ENCODE measurements at places on chromosomes 6 and 20.

DNA sequence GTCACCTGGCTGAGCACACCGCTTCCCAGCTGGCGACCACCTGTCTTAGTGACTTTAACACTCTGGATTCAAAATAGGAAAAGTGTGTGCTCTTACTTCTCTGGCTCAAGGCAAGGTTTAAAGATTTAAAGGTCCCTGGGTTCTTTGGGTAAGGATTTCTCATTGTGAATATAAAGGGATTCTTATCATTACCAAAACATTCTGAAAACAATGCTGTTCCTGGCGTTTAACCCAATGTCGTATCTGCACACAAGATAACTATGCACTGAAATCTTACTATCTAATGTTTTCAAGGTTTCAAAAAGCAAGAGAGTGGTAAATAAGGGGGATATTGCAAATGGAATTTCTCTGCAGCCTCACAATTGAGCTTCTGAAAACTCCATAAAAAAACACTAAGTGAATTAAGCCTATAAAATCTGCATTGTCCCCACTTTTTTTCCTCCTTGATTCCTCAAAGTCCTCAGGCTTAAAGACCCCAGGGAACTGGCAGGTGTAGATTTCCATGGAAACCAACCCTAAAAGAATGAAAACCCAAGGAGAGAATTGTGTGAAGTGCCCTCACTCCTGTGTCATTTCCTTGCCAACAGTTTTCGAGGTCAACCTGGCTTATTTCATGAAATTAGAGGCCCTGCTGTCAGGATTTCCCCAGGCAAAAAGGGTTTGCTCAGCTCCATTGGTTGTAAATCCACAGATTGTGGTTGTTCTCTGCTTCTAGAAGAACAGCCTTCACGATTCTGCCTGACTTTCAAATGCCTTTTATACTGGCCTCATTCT lies 44.0 kb downstream of the BMP2 start:
- no peak for DNase-seq

DNA sequence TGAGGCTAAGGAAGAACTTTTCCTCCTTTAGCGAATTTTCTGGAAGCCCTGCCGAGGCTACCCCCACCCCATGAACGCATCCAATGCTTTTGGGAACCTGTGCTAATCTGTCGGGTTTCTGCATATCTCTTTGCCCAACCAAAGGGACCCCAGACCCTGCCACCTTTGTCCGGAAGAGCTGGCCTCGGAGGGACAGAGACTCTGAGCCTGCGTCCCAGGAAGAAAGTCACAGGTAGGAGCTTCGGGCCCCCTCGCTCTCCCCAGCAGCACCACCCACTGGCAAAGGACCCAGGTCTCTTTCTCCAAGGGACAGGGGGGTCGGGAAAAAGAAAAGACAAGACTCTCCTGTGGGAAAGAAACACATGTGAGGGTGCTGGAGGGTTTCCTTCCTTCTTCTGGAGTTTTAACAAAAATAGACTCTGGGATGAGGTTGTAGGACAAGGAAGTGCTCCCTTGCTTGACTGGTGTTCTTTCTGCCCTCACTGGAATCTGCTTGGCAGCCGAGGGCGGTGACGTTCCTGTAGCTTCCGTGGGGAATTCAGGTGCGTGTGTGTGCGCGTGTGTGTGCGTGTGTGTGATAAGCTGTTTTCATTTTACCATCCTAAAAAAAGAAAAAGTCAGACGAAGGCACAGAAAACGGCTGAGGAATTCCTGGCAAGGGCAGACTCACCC lies 16.3 kb upstream of the FOXC1 start:
- no peak for DNase-seq

DNA sequence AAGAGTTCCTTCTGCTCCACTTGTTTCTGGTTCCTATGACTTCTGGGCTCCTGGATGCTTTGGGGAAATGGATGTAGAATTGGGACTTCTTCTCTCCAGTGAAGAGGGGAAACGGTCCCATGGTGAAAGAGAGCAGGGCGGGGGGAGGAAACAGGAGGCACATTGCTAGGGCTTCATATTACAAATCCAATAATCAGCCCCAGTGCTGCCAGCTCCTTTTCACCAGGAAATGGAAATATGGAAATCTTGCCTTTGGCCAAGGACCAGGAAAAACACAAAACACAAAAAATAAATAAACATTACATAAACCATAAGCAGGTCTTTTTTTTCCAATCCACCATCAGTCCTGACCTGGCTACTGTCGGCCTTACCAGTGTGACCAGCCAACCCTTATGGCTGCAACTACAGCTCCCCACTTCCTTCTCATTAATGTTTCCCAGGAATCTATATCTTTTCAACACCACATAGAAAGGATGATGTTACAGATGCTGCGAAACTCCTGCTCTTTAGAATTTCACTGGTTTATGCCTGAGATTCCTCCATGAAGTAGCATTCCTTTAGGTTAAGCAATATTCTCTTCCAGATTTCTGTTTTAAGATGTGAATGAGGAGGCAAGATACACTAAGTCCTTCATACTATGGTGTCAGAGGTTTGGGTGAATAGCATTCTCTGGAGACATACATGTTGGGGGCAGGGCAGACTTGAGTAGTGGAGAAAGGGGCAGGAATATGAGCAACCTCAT lies 2.0 kb downstream of the PI3 start:
- DNase-seq = no peak

GRCh38 chr6:124968401-124968800 lies 6.2 kb downstream of the RNF217 start:
- no peak for DNase-seq

- no peak for DNase-seq
Measured at GRCh38 chr20:58227391-58228102, 906 bp downstream of the ANKRD60 start.

DNA sequence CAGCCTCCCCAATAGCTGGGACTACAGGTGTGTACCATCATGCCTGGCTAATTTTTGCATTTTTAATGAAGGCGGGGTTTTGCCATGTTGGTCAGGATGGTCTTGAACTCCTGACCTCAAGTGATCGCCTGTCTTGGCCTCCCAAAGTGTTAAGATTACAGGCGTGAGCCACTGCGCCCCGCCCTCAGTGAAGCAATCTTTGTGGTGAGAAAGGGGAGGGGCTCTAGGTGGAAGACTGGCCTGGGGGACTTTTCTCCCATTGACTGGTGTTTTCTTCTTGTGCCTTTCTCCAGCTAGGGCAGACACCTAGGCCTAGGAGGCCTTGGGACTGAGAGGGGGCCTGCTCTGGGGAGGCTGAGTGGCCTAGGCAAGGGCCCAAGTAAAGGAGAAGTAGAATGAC lies 84.1 kb downstream of the DNAAF9 start:
- no peak for DNase-seq

DNA sequence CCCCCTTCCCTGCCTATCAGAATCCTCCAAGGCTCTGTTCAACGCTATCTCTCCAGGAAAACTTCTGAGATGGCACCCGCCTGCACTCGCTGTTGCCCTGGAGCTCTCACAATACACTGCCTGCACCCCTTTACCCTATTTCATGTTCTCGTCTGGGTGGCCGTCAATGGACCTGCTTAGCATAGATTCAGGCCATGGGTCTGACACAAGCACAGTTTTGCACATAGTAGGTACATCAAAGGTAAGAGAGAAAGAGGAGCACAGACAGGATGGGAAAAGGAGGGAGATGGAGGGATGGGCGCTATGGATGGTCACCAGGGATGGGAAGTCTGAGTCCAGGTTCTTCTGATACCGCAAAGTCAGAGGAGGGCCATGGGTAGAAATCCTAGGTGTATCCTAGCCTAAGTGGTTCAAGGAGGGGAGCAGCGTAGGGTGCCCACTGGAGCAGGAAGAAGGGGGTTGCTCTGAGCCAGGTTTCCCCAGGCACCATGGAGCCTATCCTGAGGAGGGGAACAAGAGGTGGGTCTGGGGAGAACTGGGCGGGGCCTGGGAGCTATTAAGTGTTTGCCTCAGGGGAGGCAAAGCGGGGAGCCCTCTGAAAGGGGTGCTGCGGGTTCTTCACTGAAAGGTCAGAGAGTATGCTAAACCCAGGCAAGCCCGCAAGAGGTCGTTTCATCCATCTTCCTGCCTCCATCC lies 89.3 kb downstream of the MRPL14 start:
- DNase-seq = no peak

GRCh38 chr6:137811916-137812553 lies 55.0 kb upstream of the TNFAIP3 start:
- no peak for DNase-seq

DNA sequence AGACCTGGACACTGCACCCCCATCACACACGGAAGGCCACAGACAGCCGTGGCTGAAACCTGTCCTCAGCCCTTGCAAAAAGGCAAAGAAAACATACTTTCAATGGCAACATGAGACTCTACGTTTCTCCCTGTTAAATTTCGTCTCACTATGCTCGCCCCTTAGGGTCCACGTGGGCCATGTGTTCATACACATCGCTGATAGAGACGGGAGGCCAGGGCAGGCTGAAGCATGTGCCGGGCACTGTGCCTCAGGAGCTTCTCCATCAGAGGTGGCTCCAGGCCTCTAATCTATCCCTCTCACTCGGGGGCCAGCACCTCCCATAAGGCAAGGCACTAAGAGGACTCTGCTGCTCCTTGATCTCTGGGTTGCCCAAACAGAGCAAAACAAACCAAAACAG lies 17.5 kb downstream of the PXDC1 start:
- no peak for DNase-seq

- no peak for DNase-seq
Measured at GRCh38 chr20:21270806-21271205, 32.3 kb upstream of the XRN2 start.

- no peak for DNase-seq
Measured at GRCh38 chr6:159008656-159009288, 8.8 kb upstream of the RSPH3 start.

DNA sequence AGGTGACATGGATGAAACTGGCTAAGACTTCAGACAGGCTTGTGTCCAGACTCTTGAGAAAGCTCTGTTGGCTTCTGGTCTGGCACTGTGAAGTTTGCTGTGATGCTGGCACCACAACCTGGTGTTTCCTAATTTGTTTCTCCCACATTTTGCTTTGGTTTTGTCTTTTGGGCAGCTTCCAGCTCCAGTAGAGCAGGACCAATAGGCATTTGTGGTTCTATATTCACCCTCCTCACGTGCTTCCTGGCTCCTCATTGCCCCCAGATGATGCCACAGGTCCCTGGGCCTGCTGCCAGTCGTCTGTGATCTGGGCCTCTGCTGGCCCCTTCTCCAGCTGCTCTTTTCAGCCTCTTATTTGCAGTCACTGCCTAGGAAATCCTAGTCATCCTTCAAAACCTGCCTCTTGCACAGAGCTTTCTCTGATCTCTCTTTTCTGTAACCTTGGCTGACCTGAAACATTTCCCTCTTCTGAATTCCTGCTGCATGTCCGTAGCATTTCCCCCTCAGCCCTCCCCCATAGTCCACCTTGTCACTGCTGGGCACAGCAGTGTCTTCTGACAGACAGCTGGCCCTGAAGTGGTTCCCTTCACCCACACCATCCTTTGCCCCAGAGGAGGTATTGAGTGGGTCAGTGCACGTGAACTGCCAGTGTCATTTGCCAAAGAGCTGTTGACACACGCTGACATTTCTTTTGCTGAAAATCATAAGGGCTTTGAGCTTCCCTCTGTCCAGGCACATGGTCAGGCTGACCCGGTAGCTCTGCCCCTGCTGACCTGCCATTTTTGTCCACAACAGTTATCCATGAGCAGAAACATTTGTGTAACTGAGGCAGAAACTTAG lies 63.0 kb downstream of the PTPN1 start:
- no peak for DNase-seq

DNA sequence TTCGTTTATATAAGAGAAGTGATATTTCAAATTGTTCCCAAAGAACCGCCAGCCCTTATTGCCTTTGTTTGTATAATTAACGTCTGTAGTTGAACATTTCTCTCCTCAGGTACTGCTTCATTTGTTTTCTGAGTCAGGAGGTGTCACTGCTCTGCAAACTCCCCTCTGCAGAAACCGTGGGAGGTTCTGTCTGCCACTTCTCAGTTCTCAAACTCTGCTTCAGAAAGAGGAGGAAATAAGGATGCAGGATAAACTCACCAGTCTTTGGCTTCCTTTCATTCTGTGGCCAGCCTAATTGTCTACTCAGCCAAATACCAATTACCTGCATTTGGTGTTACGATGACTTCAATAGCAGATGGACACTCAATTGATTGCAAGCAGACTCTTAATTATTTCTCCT lies 149.8 kb downstream of the PAK5 start:
- no peak for DNase-seq

DNA sequence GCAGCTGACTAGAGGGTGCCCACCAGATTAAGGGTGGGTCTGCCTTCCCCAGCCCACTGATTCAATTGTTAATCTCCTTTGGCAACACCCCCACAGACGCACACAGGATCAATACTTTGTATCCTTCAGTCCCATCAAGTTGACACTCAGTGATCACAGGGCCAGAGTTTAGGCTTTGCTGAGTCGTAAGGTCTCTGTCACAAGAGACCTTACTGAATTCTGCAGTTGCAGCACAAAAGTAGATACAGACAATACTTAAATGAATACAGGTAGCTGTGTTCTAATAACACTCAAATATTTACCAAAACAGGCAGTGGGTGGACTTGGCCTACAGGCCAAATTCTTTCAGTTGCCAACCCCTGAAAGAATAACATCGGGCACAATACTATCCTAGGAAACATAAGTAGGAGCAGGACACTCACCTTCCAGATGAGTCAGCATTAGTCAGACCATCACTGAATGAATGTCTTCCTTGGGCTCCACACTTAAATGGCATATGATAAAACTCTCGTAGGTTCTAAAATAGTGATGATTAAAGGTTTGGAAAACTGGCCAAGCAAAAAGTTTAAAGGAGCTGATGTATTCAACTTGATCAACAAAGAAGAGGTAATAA lies 190.0 kb downstream of the UBE3D start:
- DNase-seq = no peak

GRCh38 chr20:2104236-2104635 lies 2.6 kb downstream of the STK35 start:
- no peak for DNase-seq

DNA sequence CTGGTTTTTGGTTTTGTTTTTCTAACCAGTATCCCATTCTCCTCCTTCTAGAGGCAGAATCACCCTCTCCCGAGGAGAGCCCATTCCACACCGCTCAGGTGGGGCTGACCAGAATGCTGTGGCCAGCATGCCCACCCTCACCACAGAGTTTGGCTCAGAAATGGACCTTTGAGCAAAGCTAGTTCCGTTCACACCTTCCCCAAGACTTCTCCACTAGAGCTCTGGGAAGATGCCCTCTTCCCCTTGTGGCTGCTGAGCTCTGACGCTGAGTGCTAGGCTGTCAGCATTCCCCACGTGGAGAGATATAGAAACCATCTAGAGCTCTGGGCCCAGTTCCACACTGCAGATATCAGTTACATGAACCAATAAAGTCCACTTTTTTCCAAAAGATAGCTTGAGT lies 7.9 kb downstream of the GPLD1 start:
- DNase-seq = no peak

DNA sequence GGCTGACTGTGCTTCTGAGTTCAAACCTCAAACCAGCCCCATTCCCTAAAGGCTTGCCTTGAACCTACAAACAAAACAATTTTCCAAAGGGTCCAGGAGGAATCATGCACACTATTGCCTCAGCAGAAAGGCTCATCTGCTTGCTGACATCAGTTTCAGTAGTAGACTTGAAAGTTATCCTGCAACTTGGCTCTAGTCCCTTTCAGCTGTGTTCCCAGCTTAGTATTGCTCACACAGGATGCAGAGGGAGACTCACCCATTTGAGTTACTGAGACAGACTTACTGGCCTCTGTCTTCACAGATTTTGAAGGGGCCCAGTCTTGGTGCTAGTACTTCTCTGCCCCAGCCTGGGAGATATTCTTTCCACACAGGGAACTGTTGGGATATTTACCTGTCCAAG lies 38.5 kb upstream of the TFB1M start:
- DNase-seq = no peak

All from NT2/D1 (cell line).